ENCODE measurements at places on chromosomes 3 and 15.

DNA sequence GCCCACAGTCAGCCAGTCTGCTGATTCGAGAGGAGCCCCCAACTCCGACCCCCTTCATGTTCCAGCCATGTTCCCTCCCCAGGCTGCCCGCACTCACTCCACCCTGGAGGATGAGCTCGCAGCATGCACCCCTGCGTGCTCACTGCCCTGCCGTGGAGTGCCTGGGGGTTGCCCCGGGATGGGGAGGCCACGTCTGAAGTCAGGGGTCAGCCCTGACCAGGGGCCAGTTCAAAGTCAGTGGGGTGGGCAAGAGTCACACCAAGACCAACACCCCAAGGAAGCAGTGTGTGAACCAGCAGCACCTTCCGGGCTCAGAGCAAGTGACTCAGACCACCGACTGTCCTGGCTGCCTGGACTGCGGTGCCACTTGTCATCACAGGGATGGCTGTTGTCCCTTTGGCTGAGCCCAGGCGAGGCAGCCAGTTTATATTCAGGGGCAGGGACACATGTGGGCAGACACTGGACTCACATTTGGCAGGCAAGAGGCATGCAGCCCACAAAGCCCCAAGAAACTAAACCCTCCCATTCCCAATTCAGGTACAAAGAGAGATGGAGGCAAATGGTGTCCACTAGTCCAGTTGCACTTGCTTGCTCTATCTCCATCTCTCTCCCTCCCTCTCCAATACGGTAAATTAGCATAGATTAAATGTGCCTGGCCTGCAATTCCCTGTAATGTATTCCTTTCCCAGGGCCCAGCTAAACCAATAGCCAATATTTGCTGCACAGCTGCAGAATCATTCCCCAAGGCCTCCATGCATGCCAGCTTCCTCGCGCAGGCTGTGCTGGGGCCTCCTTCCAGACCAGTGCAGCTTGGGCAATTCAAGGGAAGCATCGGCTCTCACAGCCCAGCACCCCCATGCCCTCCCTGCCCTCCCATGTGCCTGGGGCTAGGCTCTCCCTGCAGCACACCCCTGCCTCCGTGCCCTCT lies 135.7 kb upstream of the IQSEC1 start:
- DNase-seq = no peak

- no peak for DNase-seq
Observed at GRCh38 chr15:57309856-57310760, 66.2 kb upstream of the CGNL1 start.

DNA sequence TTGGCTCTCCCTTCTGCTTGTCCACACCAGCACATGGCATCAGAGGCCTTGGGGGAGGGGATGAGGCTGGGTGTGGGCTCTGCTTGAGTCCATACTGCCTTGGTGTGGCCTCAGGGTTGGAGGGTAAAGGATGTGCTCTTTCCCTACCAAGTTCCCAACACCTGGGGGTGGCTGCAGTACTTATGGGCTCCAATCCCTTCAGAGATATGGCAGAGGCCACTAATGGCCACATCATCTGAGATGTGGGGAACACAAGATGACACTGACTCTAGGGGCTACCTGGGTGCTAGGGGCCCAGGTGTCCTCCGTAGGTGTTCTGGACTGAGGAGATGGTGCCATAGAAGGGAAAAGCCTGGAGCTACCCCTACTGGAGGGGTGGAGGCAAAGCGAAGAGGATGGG lies 6.9 kb downstream of the CXCR6 start:
- no peak for DNase-seq

DNA sequence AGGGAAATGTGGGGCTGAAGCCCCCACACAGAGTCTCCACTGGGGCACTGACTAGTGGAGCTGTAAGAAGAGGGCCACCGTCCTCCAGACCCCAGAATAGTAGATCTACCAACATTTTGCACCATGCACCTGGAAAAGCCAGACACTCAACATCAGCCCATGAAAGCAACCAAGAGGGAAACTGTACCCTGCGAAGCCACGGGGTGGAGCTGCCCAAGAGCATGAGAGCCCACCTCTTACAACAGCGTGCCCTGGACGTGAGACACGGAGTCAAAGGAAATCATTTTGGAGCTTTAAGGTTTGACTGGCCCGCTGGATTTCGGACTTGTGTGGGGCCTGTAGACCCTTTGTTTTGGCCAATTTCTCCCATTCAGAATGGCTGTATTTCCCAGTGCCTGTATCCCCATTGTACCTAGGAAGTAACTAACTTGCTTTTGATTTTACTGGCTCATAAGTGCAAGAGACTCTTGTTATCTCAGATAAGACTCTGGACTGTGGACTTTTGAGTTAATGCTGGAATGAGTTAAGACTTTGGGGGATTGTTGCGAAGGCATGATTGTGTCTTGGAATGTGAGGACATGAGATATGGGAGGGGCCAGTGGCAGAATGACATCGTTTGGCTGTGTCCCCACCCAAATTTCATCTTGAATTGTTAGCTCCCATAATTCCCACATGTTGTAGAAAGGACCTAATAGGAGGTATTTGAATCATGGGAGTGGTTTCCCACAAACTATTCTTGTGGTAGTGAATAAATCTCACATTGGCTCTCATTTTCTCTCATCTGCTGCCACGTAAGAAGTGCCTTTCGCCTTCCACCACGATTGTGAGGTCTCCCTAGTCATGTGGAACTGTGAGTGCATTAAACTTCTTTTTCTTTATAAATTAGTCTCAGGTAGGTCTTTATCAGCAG lies 105.8 kb downstream of the CBLB start:
- no peak for DNase-seq

DNA sequence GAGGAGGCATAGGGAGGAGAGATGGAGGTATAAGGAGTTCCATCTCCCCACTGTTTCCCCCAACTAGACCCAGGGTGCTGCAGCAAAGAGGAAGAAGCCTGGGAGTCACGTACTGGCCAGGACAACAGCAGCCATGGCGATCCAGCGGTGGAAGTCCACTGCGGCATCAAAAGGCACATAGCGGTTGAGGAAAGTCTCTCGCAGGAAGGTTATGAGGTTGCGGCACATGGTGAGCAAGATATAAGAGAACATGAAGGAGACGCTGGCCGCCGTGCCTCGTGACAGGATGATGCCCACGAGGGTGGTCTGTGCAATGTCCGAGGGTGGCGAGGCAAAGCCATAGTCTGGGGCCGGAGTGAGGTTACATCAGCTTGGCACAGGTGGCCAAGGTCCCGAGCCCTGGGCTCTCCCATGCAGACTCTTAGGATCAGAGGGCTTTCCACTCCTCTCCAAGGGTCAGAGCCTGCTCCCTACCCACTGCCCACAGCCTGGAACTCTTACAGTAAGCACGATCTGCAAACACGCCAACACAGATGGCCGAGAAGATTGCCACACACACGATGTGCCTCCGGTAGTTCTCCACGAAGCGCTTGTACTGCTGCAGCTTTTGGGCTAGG lies 14.3 kb downstream of the DUOX2 start:
- no peak for DNase-seq

DNA sequence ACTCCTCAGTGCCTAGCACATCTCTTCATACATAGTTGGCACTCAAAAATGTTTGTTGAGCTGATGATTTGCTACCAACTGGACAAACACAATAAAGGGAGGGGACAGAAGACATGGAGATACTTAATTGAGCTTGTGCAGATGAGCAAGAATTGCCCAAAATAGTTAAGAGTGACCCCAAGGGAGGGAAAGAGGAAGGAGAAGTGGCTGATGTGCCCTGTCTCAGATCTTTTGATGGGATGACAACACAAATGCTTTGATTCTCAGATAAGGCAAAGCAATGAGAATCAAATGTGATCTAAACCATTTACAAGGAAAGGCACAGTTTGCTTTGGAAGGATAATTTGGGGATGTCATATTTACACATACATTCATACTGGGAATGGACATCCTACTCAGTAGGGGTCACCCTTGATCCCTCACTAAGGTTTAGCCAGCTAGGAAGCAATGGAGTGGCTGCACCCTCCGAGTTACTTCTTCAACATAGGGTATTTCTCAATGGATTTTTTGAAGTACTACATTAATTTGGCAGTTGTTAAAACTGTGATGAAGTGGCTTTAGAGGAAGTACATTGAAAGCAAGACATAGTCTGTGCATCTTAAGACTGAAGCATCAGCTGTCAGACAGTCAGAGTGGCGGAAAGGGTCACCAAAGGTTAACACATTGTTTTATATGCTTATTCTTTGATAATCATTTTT lies 21.9 kb upstream of the SSR3 start:
- DNase-seq = no peak

- DNase-seq = no peak
Observed at GRCh38 chr3:38000965-38001455, 10.4 kb downstream of the VILL start.

GRCh38 chr3:16811950-16812349 lies 72.8 kb upstream of the PLCL2 start:
- no peak for DNase-seq

GRCh38 chr15:66394472-66394871 lies 7.8 kb downstream of the MAP2K1 start:
- DNase-seq = no peak

DNA sequence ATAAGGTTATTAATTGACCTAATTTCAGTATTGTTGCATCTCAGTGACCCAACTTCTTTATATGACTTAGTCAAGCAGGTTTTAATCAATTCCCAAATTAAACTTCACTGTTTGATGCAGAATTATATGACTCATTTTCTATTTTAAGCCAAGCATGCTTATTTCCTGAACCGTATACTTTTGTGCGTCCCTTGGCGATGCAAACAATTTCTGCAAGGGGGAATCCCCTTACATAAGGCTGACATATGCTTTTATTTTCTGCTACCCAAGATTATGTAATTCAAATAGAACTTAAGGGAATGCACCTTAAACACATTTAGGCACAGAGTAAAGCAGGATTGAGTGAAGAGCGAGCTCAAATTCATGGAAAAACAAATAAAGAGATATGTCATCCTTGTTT lies 303.9 kb downstream of the PDCD6IP start:
- no peak for DNase-seq

- DNase-seq = no peak
Observed at GRCh38 chr3:411226-411625, 214.7 kb downstream of the CHL1 start.

DNA sequence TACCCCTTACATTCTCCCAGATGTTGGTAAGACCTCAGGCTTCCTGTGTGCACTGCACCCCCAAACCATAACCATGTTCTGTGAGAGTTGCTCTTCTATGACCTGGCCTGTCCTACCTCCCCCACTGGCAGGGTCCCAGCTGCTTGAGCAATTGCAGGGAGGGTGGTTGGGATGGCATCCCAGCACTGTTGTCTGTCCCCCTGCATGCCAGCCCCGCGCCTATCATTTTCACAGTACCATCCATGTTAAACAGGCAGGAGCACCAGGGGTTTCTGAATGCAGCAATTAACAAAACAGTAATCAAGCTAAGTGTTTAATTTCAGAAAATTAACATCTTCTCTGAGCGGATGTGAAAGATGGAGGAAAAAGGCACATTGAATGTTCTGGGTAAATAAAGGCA lies 345.5 kb downstream of the EPHB1 start:
- DNase-seq = no peak

DNA sequence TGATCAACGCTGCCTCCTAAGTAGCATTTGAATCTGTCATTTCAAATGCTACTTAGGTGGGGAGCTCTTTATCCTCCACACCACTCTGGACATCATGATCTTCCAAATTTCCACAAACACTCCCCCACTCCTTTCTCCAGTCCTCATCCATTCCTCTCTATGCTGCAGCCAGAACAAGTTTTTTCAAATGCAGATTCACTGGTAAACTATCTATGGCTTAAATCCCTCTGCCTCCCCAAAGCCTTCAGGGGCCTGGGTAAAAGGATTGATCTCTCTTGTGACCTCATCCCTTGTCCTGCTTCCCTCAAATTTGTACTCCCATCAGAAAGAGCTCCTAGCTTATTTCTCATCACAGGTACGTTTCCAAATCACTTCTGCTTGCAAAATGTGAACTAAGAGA lies 1.3 kb upstream of the AEN start:
- DNase-seq = no peak

- no peak for DNase-seq
Observed at GRCh38 chr15:39330061-39330460, 250.8 kb upstream of the THBS1 start.

- no peak for DNase-seq
Observed at GRCh38 chr15:63331456-63331855, 50.2 kb downstream of the CA12 start.

DNA sequence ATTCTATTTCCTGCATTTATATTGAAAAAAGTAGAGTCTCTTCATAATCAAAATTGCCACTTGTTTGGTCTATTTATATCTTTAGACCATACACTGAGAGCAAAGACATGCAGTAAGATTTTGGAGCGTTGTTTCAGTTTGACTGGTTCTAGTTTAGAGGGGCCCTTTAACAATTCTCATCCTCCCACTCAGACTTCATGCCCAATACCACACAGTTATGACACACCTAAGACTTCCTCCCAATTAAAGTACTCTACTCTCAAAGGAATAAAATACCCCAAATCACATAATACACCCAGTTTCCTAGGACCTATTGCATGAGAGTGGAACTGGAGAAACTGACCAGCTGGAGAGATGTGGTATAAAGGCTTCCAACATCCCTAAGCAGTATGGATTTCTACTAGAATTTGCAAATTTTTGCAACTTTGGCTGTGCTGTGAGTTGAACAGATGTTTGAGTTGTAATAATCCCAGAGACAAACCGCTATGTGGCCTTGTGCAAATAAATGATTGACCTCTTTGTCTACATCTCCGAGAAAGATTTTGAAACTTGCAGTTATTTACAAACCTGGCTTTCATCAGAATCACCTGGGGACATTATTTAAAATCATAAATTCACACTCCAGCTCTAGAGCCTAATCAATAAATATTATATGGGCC lies 170.0 kb upstream of the ROBO2 start:
- no peak for DNase-seq

GRCh38 chr3:49222002-49222401 lies 50.6 kb downstream of the KLHDC8B start:
- no peak for DNase-seq

DNA sequence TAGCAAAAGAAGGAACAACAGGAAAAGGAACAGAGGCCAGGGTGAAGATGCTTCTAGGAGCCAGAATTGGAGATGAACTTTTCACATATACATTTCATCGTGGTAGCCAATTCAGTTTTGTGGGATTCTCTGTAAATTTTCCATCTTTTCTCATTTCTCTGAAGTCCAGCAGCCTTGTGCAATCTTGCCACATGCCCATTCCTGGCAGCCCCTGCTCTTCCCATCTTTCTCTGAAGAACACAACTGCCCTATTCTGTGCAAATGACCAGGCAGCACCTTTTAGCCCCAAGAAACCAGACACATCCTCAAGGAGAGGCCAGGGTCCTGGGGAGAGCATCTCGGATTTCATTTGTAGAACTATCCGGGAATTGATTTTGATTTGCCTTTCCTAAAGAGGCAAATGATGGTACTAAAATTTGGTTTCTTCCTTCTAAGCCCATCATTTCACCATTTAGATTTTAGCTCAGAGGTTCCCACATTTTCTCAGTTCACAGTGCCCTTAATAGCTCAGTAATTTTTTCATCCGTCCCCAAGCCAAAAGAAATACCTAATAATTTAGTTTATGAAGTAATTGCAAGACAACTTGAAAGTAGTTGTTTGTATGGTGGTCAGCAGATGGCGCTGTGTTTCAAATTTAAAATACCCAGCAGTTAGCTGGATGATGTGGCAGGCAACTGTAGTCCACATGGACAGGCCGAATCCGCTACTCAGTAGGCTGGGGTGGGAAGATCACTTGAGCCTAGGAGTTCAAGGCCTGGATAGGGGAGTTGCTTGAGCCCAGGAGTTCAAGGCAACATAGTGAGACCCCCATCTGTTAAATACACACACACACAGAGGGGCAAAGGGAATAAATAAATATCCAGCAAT lies 61.3 kb upstream of the ACKR4 start:
- DNase-seq = peak; percentile 35

- DNase-seq = peak; percentile 47
Observed at GRCh38 chr15:91407269-91407889, 307.3 kb downstream of the SV2B start.

- DNase-seq = no peak
Observed at GRCh38 chr3:89180334-89180733, 72.9 kb downstream of the EPHA3 start.
